ENCODE measurements at places on chromosomes 12 and 14. TPM values are rescaled to one million over a fixed set of nuclear protein-coding genes. Genes with fewer than 3 reads are reported as not detected.

Gene SERPINA5
- total RNA-seq = not detected

DNA sequence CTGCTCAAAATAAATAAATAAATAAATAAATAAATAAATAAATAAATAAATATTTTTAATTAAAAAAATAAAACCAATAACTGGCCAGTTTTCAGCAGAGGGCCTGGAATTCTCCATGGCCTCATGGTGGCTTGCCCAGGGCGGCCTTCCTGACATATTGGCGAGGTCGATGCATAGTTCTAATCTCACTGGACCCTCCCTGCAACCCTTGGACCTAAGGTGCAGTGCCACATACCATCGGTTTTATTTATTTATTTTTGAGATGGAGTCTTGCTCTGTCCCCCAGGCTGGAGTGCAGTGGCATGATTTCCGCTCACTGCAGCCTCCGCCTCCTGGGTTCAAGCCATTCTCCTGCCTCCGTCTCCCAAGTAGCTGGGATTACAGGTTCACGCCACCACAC is 3.9 kb upstream of the VSIG10 start:
- no peak for DNase-seq

GRCh38 chr12:123108682-123109066 is 42.2 kb downstream of the PITPNM2 start:
- DNase-seq = no peak

- DNase-seq = no peak
These were observed 119.5 kb downstream of the PIWIL1 start for GRCh38 chr12:130457215-130457614.

DNA sequence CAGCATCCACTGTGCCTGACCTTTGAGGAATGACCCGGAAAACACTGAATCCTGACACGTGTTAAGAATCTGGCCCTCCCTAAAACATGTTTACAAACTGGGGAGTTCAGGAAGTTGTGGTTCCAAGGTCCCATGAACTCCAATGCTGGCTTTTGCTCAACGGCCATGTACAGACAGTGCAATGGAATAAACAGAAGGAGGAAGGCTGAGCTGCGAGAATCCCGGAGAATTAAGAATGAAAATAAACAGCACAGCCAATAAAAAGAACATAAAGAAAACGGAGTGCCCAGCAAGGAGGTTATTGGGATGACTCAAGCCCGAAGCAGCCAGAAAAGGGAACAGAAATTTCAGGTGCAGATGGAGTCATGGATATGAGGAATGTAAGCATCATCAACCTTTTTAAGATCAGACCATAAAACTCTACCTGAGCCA is 32.3 kb downstream of the BCL11B start:
- DNase-seq = no peak

All from fibroblast of villous mesenchyme (primary cell).